AG20443 (cell line): ENCODE measurements at places on chromosomes 12 and 14.

- DNase-seq, result no peak
These were observed 19.3 kb upstream of the LLPH start for GRCh38 chr12:66149702-66150398.

- DNase-seq, result peak; percentile 40
These were observed 1.6 kb downstream of the CACNA1C start for GRCh38 chr12:2054091-2055018.

DNA sequence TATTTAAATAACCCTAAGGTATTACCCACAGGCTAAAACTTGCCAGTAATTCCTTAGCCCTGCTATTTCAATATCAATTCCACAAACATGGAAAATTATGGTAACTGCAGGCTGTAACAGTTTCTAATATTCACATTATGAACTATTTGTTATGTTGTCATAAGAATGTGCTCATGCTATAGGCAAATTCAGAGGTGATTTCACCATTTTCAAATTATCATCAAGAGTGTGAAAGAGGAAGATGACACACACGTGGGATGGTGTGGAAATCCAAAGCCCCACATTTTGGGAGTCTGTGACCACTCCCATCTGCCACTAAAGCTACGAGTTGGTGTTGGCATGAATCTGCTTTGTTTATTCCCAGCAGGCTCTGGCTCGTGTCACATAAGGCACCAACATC is 5.9 kb upstream of the MYO1A start:
- DNase-seq, result peak; percentile 3

- no peak for DNase-seq
These were observed 501.0 kb downstream of the RERGL start for GRCh38 chr12:17588968-17589367.

DNA sequence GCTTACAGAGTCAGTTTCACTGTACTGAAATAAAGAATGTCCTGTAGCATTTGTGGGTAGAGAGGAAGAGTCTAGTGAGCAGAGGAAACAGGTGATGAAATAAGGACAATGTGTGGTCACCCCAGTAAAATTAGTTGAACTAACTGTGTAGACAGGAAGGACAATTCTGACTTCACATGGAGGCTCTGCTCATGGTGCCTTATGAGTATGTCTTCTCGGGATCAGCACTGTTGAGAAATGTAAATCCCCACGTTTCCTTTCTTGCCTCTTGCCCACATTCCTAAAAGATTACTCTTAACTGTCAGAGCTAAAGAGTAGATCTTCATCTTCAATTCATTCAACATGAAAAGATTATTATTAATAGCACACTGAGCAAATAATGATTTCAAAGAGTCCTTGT is 113.2 kb upstream of the FLRT2 start:
- DNase-seq, result peak; percentile 41

GRCh38 chr12:7731486-7731885 is 15.7 kb downstream of the CLEC4C start:
- no peak for DNase-seq

- peak; percentile 17 for DNase-seq
These were observed 56.2 kb downstream of the MIPOL1 start for GRCh38 chr14:37253905-37254304.

GRCh38 chr14:98210045-98210672 is 1061.8 kb downstream of the BCL11B start:
- no peak for DNase-seq

DNA sequence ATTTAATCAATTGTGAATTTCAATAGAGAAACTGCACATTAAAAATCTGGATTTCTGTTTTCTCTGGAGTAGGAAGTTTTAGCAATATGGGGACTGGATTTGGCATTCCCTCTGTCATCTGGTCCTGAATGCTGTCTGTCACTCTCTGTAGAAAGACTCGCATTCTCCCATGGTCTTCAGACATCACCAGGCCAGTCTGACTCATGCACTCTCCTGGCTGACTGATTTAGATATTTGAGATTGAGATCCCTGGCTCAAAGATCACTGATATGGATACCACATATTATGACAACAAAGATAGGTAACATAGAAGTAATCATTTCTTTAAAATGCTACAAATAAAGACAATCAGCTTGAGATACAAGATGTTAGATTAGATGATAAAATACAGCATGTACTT is 524.5 kb downstream of the GALC start:
- no peak for DNase-seq

GRCh38 chr14:104697317-104697703 is 7.9 kb downstream of the INF2 start:
- DNase-seq, result no peak

GRCh38 chr14:43411841-43412240 is 1095.2 kb downstream of the FSCB start:
- no peak for DNase-seq

DNA sequence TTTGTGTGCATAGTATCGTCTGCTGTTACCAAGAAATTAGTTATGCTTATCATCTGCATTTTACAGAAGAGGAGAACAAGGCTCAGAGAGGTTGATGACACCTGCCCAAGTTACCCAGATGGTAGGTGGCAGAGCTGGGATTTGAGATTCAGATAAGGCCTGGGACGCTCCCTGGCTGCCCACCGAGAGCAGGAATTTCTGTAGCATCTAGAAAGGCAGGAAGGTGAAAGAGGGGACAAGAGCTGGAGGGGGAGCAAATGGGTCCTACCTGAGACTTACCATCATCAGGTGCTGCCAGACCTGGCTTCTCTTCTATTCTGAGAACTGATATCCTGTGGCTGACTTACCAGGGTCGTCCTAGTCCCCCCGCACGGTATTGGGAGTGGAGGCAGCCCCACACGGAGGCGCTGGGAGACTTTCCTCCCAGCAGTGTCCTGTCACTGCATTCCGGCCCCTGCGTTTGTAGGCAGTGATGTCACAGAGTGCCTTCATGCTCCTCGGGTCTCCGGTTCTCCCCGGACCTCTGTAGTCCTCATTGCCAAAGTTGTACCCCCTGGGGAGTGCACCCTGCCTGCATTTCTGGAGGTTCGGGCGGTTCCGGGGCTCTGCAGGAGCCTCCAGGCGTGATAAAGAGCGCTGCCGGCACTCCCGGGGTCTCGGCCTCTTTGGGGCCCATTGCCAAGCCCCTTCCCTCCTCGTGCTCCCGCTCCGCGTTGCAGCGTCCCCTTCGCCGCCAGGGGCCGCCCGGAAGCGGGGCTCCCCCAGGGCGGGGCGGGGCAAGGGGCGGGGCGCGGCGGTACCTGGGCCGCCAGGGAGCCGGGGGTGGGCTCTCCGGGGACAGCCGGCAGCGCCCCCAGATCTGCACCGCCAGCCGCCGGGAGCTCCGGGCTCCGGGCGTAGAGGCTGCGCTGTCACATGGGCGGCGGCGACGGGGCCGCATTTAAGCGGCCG is at the start of gene CABP1:
CABP1 (plus strand) TSS at position 856 of the 951 bp plus-strand sequence; CDS start at position 916, 60 bp downstream.
- DNase-seq, result no peak

- no peak for DNase-seq
These were observed 77.8 kb downstream of the PTPRB start for GRCh38 chr12:70559390-70559789.

GRCh38 chr12:93783832-93784231 is 106.7 kb downstream of the CRADD start:
- DNase-seq, result no peak

DNA sequence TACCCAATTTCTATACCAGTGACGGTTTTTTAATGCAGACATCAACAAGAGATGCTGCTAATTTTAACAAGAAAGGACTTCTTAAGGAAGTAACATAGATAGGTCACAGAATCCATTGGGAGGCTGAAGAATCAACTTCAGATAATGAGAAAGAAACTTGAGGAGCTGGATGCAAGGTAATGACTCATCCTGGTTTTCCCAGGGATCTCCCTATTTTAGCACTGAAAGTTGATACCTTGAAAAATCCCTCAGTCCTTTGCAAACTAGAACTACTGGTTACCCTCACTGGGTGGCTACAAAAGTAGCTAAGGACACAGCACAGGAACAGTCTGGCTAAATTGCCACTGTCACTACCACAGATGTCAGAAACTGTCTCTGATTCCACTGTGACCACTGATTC is 561.9 kb downstream of the FLRT2 start:
- no peak for DNase-seq

DNA sequence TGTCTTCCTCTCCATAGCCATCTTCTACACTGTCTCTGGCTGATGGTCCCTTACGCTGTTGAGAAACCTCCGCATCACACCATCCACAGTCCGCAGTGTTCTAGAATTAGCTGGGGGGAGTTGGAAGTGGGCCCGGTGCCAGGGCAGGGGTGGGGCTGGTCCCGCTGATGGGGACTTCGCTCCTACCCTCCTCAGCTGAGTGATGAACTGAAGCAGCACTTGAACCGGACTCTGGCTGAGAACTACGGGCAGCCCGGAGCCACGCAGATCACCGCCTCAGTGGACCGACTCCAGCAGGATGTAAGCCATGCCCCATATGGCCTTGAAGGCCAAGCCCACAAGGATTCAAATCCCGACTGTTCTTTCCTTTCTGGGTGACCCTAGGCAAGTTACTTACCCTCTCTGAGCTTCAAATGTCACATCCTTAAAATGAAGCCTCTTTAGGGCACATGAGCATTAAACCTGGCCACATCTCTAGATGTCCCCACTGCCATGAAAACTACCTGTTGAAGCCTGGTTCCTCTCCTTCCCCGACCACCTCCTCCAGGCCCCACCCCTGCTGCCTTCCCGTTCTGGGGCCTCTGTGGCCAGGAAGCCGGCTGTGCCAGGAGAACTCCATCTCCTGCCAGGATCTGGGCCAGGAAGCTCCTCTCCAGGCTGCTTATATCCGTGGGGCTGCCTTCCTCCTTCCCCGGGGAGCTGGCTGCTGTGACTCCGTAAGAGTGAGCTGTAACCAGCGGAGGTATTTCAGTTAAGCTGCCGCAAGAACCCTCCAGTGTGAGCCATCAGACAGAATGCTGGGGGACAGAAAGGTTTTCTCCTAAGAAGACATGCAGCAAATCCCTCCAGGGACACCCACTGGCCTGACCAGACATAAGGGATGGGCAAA is 53.1 kb downstream of the TSPAN11 start:
- DNase-seq, result peak; percentile 51

DNA sequence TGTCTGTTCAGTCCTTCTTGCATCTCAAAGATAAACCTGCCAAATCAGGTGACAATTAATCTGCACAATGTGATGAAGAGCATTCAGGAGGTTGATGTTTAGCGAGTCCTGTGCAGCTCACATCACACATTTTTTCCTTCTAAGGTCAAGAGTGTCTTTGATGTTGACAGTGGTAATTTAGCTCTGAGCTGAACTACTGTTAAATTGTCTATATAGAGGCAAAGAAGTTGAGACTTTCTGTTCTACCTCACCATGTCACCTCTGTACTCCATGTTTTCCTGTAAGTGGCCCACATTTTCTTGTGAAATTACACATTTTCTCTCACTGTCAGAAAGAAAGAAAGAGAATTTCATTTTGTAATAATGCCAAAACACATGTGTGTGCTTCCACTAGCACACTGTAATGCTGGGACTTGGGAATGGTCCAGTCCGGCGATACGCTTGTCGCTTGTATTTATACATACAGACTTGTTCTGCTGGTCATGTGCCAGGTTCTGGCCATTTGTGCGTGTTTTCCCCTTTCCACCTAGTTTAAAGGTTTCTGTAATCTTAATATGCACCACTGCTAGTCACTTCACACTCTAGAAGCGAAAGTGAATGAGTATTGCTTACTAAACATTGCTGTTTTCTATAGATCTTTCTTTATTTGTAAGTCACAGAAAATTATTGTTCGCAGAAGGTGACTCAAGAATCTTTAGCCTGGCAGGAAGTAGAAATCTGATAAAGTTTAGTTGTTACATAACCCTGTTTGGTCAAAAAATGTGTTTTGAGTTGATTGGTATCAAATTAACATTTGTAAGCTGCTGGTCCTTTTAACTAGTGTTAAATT is 328.9 kb downstream of the TMTC2 start:
- no peak for DNase-seq

DNA sequence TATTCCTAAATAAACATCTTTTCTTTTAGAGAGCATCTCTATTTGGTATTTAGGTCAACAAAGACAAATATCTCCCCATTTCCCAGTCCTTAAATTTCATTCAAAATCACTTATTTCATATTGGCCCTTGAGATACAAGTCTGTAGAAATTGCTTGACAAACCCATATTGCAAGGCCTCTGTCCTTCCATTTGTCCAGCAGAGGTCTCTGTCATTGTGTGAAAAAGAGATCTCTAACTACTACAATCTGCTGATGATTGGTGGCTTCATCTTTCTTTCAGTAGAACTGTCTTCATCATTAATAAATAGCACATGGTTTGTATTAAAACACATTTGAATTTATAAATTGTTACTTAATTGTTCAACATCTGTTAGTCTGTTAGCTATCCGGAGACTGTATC is 252.6 kb downstream of the ACSS3 start:
- DNase-seq, result no peak

DNA sequence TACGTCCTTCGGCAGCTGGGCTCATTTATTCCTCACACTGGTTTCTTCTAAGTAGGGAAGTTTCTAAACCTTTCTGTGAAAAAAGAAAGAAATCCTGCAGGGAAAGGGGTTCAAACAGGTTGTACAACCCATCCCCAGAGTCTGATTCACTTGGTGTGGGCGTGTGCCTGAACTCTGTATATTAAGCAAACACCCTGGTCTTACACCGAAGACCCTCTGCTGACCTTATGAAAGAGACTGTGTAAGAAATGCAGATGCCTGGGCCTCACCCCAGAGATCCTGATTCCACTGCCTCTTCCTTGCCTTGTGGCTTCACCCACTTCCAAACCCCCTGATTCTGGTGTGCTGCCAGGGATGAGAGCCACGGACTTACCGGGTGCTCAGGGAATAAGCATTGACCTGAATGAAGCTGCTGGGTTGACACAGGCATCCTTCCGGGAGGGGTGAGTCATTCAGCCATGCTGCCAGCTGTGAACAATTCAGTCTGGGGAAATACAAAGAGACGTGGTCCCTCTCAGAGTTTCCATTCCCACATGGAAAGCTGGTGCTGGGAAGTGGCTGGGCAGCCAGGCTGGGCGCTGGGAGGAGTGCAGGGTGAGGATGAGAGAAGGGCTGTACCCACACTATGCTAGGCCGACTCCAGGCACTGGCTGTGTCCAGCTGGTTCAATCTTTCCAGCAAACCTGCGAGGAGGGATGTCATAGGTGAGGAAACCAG is 26.5 kb upstream of the ACTN1 start:
- peak; percentile 95 for DNase-seq

DNA sequence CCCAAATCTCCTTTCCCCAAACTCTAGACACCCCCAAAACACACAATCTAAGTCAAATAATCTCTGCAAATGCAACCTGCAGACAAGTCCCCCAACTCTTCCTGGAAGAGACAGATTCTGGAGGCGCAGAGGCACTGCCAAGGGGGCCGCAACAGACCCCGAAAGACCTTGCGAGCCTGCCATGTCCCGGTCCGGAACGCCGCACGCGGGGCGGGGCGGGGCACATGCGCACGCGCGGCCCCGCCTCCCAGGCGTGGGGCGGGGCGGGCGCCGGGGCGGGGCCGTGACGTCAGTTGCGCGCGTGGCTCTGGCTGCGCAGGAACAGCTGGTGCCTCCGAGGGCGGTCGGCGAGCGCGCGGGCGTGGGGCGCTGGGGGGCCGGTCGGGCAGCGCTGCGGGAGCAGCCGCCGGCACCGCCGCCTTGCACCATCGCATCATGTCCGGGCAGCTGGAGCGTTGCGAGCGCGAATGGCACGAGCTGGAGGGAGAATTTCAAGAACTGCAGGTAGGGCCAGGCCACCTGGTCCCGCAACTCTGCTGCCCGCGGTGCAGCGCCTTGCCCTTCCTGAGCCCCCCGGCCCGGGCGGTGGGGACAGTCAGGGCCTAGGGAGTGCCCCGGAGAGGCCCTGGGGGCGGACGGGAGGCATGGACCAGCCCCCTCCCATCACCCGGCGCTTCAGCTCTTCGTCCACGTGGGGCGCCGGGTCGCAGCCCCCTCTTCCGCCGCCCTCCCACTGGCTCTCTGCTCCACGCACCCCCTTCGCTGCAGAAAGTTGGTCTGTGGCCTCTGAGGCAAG is at the start of gene TMEM120B:
TMEM120B (plus strand) TSS at position 292 of the 796 bp plus-strand sequence; CDS start at position 436, 144 bp downstream.
- peak; percentile 98 for DNase-seq
